ENCODE measurements at places on chromosomes 2 and 18.

DNA sequence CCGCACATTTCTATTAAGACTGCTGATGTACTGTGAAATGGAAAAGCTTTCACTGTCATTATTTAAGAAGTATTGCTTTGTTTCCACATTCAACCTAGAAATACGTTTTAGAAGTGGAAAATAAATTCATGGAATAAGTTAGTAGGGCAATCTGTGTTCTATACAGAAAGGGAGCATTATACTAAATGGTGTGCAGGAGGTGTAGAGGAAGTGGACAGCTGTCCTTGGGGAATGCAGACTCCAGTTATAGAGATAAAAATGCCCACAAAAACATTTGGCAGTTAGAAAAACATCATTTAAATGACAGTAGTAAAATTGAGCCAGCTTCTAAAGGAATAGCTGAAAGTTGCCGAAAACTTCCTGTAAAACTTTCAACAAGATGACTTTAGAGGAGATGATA, 46.8 kb downstream of the PIK3C3 start:
- no peak for DNase-seq

GRCh38 chr2:71716697-71717624, 263.6 kb downstream of the DYSF start:
- DNase-seq = peak; percentile 77

GRCh38 chr18:9712611-9713010, 4.5 kb downstream of the RAB31 start:
- DNase-seq = no peak

- DNase-seq = no peak
Measured at GRCh38 chr2:119549241-119549640, 5.0 kb downstream of the CFAP221 start.

All from SW480 (cell line).